Activated CD8-positive, alpha-beta memory T cell treated with anti-CD3 and anti-CD28 coated beads for 1 hour (primary cell): ENCODE measurements at places on chromosomes 1 and 21.
A peak's percentile ranks its signal among the peaks of the same experiment; 100 is the strongest.

- DNase-seq = no peak
Observed at GRCh38 chr1:16614361-16615252, 1.2 kb upstream of the NBPF1 start.

- no peak for DNase-seq
Observed at GRCh38 chr21:45220071-45220481, 67.6 kb downstream of the POFUT2 start.

GRCh38 chr1:210455840-210456603 is 127.3 kb downstream of the HHAT start:
- DNase-seq = no peak

DNA sequence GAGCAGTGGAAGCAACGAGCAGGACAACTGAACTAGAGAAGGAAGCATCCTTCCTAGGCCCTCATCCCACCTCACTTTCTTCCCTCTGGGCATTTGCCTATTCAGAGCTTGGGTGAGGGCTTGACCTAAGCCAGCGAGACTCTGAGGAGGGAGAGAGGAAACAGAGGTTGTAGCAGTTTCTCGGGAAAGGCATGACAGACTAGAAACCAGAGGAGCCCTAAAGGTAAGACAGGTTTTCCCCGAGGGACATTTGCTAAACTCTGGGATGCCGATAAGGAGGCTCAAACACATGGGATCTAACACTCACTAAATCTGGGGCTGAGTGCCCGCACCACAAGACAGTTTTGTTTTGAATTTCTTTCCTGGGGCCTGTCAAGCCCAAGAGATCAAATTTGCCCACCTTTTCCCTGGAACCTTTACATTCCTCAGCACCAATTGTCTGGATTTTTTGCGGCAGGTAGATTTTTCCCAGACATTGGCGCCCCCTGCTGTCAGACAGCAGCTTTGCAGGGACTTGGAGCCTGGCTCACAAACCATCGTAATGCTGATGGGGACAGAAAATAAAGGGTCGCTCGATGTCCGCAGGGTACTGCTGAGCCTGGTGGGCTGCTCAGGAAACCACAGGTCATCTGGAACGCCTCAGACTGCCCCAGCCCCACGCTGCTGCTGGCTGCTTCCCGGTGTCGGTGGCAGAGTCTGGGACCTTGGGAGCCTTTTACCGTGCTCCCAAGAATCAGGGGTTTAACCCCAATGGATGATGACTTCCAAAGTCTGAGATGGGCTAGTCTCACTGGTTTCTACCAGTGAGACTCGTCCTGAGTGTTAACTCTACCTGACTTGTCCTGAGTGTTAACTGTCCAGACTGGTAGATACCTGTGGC is 23.4 kb upstream of the TSPAN2 start:
- DNase-seq = peak; percentile 20

DNA sequence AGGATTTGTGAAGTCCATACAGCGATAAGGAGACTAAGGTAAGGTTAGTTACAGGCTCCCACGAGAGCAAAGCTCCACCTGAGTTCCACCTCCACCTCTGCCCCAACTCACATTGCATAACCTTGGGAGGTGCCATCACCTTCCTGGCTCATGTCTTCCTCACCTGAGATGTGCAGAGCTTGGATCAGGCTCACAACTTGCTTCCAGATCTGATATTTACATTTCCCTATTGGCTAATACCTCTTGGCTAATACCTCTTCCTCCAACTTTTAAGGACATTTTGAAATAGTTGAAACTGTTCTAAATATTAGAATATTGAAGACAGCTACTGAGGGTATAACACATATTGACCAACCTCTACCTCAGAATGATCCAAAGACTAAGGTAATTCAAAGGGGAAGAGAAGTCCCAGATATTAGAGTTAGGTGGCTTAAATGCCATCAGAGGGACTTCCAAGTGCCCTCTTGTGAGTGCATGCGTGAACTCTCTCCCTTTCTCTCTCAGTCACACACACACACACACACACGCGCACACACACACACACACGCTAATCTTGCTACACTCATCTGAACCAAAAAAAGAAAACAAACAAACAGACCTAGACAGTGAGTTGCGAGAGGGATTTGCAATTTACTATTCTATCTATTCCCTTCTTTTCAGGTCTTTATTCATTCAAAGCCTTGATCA is 134.3 kb downstream of the PLPP3 start:
- DNase-seq = no peak

- DNase-seq = no peak
Observed at GRCh38 chr1:119806489-119806888, 4.8 kb downstream of the REG4 start.

- no peak for DNase-seq
Observed at GRCh38 chr1:219553934-219554502, 58.9 kb downstream of the ZC3H11B start.

GRCh38 chr1:174242856-174243255 is 83.5 kb downstream of the RABGAP1L start:
- no peak for DNase-seq

DNA sequence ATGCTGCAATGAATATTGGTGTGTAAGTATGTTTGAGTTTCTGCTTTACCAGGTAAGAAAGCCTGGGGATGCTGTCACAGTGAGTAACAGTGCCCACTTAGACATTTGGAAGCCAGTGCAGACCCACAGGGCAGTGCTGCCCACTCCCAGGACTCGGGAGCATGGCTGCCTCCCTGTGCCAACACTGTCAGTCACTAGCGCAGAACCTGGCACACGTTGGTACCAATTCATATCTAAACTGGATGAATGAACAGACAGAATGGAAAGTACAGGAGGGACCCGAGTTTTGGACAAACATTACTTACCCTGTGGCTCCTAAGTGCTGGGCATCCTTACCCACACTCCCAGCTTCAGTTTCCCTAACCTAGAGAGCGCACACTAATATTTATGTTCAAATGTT is 1.6 kb upstream of the EVA1C start:
- no peak for DNase-seq

DNA sequence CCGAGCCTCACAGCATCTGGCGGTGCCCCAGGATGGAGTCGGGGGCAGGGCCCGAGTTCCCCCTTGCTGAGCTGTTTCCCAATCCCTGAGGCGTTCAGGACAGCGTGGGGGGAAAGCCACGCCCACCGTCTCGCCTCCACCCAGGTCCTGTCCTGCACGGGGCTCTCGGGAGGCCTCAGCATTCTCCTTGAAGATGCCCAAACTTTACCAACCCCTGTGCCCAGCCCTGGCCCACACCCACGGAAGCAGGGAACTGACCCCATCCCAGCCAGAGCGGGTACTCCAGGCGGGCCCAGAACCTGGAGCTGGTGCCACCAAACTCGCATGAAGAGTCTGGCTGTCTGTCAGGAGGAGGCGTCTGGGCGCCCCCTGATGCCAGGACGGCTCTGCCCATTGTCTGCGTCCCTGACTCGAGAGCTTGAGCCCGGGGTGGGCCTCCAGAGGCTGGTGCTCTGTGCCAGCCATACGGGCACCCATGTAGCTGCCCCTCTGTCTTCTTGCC is 35.3 kb upstream of the POFUT2 start:
- no peak for DNase-seq
